ENCODE measurements at places on chromosomes 16 and 17.

- DNase-seq = no peak
Measured at GRCh38 chr16:48498769-48499631, 111.0 kb downstream of the N4BP1 start.

DNA sequence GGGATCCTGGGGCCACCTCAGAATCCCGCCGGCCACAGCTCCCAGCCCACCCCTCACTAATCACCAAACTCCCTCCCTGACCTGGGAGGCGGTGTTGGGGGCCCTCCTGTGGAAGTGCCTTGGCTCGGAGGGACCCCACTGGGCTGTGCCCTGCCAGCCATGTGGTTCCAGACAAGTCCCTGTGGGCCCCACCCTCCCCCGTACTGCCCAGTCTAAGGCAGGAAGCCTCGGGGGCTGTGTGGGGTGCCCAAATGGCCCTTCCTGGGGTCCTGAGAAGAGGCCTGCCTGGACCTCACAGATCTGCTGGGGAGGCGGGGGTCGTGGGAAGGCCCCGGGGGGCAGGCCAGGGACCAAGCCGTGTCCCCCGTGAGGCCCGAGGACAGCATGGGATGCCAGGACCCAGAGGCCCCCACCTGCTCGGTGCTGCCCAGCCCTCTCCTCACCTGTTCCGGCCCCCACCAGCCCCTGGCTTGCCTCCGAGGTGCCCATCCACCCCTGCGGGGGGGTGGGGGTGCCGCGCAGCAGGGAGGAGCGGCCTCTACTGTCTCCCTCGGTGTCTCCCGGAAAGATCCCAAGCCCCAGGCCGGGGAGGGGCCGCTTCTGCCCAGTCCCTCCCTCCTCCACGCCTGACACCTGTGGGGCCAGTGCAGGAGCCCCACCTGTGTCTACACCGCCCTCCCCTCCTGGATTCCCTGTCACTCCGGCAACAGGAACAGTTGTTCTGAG is 9.3 kb upstream of the KREMEN2 start:
- DNase-seq = no peak

GRCh38 chr17:10114931-10115535 is 83.4 kb downstream of the GAS7 start:
- DNase-seq = peak; percentile 65

GRCh38 chr16:86334079-86334635 is 176.2 kb upstream of the FOXF1 start:
- no peak for DNase-seq

DNA sequence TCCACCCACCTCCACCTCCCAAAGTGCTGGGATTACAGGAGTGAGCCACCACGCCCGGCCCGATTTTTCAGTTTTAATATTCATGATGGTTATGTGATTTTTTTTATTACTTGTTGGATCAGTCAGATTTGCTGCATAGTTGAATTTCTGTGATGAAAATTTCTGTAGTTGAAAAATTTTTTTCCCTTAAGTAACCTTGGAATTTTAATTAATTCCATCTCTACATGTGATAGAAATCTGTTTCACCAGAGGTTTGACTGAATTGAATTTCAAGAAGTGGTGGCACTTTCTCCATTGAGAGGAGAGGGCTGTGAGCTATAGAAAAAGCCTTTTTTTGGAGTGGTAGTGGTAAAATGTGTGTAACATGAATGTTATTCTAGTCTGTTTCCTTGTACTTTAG is 24.7 kb downstream of the WIPF2 start:
- DNase-seq = no peak

DNA sequence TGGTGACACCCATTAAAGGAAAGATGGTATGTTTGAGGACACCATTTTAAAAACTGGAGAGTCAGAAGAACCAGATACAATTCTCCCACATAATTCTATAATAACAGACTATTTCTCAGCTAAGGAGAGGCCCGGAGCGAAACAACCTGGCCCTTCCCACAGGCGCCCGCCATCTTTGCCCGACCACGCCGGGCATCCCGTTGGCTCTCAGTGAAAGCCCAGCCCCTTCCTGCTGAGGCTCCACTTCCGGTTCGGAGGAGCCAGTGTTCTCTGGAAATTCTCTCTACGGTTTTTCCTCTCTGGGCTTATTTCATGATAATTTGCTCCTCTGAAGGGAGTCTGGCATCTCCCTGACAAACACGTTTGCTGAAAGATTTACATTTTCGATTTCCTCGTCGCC is 175.7 kb downstream of the AXIN2 start:
- no peak for DNase-seq

DNA sequence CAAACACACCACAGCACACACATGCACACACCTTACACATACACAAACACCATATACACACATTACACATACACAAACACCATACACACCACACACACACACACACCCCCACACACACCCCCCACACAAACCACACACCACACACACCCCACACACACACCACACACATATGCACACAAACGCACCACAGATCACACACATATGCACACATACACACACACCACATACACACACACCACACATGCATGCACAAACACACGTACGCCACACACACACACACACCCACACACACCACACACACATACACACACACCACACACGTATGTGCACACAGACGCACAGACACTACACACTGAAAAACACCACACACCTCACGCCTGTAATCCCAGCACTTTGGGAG is 166.0 kb downstream of the AHSP start:
- DNase-seq = no peak

- DNase-seq = no peak
Measured at GRCh38 chr16:27471661-27472060, 69.7 kb downstream of the IL21R start.

- no peak for DNase-seq
Measured at GRCh38 chr16:7997966-7998365, 592.3 kb downstream of the TMEM114 start.

DNA sequence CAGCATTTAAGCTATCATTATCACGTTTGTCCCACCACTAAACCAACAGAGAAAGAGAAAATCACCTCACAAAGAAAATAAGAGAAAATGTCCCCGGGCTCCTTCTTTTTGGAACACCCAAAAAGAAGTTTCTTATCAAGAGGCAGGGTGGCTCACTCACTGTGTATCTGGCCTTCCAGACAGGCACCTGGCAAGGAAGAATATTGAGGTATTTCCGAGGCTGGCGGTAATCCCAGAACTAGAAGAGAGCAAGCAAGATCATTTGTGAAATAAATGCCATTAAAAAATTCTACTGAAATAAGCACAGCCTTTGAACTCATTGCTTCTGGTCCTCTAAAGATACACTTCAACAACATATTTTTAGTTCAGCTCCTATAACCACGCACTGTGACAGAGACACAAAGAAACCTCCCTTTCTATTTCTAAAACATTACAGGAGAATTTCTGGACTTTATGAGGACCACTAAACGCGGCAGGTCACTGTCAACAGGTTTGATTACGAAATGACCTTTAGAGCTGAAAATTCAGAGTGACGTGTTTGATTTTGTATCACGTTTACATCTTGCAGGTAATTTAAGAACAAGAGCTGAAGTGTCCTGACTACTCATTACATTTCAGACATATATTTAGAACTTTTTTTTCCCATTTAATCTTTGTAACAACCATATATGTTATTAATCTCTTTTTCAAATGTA is 61.0 kb downstream of the WDR59 start:
- DNase-seq = no peak

- no peak for DNase-seq
Measured at GRCh38 chr17:33968350-33969044, 286.6 kb upstream of the CCL2 start.

GRCh38 chr16:17340804-17341203 is 130.0 kb downstream of the XYLT1 start:
- DNase-seq = no peak

- no peak for DNase-seq
Measured at GRCh38 chr16:68339214-68339613, 28.4 kb downstream of the PRMT7 start.

DNA sequence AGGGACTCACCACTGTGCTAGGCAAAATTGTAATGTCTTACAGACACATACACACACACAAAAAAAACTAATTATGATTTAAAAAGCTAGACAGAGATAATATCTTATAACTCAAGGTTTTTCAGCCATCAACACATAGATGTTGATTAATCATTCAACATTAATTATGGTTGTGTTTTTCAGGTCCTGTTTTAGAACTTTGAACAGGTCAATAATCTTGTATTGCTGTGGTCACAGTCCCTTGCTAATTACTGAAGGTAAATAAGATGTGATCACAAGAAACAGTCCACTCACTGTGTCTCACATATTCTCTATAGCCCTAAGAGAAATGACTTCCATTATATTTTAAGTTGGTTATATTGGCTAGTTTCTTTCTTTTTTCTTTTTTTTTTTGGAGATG is 32.4 kb upstream of the TENT4B start:
- DNase-seq = no peak

DNA sequence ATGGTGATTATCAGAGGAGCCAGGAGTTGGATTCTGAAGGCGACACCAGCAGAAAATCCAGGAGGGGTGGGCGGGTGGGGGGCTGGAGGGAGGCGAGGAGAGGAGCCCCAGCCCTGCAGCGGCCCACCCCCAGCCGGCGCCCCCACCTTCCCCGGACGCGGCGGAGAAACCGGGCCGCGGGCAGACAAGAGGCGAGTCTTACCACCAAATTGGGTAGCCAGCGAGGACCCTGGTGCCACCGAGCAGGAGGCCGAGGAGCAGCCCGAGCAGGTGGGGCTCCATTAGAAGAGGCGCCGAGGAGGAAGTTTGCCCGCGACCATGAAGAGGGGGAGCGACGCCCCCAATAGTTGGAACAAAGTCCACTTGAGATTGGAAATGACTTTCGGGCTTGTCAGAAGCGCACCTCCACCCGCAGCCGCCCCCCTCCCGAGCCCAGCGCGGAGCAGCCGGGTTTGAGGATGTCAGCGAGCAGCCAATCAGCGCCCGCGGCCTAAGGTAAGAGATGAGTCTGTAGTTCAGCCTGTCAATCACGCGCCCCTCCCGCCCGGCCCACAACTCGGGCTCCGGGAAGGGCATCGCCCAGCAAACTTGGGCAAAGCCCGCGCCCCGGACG is at the start of gene WNT3:
TSS of gene WNT3 (minus strand) at position 377 of the 613 bp plus-strand sequence. CDS start at position 282, 95 bp downstream.
- peak; percentile 20 for DNase-seq

DNA sequence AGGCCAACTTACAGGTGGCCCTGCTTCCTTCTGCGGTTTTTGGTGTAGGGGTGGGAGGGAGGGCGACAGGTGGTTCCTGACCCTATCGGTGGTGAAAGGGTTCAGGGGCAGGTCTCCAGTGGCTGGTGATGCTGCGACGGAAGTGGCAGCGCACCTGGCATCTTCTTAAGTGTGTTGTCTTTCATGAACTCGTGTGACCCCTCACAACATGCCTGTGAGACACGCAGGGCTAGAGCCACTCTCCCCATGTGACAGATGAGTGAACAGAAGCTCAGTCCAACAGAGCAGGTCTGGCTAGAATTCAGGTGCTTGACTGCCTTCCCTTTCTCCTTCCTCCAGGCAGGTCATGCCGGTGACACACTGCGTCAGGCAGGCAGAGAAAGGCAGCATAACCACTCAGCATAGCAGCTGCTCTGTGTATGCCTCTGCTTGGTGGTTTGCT is 8.0 kb downstream of the TNFAIP1 start:
- DNase-seq = no peak

- DNase-seq = no peak
Measured at GRCh38 chr17:8314797-8315763, 5.0 kb downstream of the ARHGEF15 start.

DNA sequence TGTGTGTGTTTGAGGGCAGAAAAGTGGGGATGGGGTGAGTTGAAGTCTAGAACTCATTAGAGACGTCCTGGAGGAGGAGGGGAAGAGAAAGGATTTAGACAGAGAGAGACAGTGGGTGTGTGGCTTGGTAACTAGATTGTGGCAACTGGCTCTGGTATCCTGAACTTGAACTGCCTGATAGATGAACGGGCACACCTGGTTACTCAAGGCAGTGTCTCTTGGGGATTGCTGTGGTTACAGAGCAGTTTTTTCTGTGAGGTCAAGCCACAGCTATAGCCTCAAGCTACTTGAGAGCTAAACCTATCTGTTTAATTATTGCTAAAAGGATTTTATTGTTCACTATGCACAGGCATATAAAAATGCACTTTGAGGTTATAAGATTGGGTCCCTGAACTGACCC is 29.8 kb upstream of the MYH2 start:
- no peak for DNase-seq

Measured in stimulated activated CD8-positive, alpha-beta memory T cell treated with anti-CD3 and anti-CD28 coated beads, Interleukin-15, amount 100 ng/mL, for 4 hours (primary cell).